ENCODE measurements at places on chromosomes 12 and 14.

- no peak for DNase-seq
Measured at GRCh38 chr14:20472536-20473169, 3.4 kb downstream of the PNP start.

DNA sequence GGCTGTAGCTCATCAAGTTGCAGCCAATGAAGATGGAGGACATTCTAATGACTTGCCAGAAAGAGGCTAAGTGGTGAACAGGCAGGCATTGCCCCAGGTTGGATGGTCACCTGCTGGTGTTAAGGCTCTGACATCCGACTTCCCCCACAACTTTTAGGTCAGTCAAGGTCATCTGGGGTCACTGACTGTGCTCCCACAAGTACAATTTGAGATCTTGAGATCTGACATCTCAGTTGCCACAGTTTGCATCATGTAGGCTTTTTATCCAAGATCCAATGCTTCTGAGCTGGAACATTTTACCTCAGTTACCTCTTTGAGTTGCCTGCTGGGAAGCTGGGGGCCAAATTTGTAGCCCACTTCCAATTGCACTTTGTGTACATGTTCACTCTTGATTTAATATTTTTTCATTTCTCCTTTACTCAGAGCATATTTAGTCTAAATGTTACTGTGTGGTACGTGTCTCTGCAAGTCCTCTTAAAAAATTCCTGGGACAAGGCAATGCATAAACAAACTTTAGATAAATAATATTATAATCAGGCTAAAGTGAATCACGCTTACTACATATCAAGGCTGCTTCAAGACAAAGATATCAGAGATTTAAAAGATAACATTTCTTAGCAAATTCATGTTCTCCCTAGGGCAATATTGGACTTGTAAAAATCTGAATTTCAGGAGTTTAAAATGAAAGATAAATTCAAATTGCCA is 61.4 kb downstream of the SEL1L start:
- no peak for DNase-seq

DNA sequence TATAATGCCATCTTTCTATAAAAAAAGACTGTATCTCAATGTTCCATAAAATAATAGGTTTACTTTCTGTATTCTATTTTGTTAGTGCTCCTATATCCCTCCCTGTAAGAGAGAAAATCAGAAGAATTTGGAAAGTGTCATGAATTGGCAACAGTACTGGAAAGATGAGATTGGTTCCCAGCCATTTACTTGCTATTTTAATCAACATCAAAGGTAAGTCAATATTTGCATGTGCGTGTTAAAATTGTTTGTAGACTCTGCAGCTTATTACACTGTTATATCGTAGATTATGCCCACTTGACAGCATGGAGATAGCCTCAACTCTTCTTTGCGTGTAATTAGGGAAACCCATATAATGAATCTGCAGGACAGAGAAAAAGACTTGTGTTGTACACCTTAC is 34.0 kb downstream of the KCNMB4 start:
- no peak for DNase-seq

DNA sequence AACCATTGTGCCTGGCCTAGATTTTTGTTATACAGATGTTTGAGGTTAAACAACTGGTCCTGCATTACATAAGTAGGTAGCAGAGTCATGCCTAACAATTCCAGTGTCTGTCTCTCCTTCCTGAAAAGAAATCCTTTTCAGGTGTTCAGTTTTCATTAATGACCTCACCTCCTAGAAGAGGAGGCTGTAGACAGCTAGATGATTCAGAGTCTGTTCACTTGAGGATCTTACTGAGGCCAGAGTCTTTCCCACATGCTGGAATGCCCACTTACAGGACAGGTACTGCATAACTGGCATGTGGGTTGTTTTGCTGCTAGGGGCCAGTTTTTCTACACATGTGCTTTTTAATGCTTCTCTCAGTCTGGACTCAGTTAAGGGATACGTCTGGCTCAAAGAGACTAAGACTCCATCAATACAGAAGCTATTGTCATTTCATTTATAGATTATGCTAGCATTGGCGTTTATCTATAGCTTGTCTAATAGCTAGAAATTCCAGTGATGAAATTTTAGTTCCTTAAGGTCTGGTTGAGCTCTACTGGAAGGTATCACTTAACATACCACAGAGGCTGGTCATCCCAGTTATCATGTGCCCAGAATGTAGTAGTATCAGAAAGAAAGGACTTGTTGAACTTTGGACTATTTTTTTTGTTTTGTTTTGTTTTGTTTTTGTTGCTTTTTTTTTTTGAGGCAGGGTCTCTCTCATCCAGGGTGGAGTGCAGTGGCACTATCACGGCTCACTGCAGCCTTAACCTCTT is 206.4 kb downstream of the ERC1 start:
- DNase-seq: no peak

DNA sequence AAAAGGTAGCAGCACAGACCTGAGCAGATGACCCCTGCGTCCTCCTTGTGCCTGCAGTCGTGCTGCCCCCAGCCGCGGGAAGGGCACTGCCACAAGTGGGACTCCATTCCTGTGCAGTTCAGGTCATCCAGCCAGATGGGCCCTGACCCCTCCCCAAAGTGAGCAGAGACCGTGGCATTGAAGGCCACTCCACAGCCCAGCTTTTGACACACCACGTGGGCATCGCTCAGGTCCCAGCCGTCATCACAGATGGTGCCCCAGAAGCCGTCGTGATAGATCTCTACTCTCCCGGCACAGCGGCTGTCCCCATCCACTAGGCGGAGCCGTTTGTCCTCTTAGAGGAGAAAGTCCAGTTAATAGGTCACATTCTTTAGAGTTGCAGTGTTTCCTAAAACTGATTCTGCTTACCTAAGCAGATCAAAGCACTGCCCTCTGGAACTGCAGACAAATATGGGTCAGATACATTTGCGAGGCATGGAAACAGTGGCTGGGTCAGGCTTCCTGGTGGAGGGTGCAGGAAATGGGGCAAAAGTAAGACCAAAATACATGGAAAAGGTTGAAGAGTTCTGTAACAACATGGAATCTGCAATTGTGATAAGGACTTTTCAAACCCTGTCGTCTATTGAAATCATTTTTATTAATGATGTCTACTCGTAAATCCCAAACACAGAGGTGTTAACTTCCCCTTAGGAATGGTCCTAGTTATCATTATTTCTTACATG is 69.4 kb downstream of the CD163L1 start:
- DNase-seq: peak; percentile 23

DNA sequence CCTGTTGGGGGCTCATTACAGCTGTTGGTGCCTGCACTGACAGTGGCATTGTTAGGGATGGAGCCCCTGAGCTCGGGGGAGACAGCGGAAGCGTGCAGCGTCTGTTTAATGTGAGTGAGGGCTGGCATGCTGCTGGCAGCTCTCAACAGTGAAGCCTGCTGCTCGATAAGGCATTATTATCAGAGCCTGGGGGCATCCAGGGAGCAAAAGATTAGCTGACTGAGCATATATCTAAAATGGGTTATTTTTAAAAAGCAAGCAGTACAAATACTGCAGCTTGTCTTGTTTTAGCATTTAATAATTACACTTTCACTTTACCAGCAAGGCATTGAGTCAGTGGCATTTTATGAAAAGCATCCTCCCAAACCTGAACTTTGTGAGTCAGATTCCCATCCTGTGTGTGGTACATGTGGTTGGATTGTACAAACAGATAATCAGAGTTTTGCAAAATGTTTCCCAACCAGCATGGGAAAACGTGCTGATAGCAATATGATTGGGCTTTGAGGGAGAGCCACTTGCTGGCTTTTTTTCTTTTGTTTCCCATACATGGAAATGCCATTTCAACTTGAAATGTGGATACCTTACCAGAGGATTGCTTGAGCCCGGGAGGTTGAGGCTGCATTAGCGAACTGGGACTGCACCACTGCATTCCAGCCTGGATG is 150.8 kb downstream of the PRKCH start:
- no peak for DNase-seq

- DNase-seq: no peak
Measured at GRCh38 chr12:71759941-71760340, 5.3 kb downstream of the RAB21 start.

GRCh38 chr12:124928095-124928911 is 13.9 kb upstream of the UBC start:
- no peak for DNase-seq

DNA sequence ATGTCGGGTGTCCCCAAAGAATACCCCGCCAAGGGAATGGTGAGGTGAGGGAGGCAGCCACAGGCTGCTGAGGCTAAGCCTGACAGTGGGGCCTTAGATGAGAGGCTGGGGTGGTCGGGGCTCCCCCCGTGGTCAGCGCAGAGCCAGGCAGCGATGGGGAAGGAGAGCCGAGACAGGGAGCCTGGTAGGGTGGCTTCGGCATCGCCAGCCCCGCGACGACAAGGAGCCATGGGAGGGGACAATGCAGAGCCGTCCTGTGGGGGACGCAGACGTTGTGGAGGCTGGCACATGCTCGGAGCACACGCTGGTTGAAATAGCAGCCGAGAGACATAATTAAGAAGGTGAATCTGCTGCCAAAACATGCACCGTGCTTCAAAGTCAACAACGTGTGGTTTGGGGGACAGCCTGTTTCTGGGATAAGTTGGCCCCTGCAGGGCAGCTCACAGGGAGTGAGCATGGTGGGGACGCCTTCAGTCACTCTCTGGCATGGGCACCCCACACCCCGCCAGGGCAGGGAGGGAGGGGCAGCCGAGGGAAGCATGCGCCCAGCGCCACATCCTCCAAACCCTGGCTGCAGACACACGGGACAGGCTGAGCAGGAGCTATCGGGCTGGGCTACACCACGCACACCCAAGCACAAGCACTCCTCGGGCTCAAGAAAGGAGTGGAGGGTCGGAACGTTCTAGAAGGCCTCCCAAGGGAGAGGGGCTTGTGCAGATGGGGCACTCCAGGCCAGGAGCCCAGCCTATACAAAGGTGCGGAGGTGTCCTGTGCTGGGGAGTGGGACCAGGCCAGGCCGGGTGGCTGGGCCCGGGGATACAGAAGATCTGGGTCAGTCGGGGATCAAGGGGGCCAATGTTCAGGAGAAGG is 66.6 kb upstream of the C14orf180 start:
- DNase-seq: no peak

DNA sequence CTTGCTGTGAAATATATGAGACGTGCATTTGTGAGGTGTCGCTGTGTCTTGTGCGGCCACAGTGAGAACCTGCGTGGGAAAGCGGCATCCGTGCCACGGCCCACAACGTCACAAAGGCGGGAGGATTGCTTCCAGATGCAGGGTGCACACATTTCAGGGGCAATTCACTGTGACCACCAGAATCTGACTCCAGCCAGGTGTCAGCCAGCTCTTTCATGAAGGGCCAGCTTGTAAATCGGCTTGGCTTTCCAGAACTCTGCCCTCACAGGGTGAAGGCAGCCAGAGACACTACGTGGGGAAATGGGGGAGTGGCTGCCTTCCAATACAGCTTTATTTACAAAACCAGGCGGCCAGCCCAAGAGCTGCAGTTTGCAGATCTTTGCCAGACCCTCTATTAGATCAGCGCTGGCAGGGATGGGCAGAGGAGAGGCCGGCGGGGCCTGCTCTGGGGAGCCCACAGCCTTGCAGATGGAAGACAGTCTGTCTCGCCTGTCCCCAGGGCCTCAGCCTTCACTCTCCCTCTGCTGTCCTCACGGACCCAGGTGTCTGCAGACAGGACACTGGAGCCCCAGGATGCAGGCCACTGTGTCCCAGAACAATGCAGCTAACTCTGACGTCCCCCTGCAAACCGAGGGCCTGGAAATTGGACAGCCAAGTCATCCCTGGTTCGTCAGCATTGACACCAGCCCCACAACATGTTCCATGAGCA is 53.5 kb downstream of the ADGRD1 start:
- DNase-seq: no peak

DNA sequence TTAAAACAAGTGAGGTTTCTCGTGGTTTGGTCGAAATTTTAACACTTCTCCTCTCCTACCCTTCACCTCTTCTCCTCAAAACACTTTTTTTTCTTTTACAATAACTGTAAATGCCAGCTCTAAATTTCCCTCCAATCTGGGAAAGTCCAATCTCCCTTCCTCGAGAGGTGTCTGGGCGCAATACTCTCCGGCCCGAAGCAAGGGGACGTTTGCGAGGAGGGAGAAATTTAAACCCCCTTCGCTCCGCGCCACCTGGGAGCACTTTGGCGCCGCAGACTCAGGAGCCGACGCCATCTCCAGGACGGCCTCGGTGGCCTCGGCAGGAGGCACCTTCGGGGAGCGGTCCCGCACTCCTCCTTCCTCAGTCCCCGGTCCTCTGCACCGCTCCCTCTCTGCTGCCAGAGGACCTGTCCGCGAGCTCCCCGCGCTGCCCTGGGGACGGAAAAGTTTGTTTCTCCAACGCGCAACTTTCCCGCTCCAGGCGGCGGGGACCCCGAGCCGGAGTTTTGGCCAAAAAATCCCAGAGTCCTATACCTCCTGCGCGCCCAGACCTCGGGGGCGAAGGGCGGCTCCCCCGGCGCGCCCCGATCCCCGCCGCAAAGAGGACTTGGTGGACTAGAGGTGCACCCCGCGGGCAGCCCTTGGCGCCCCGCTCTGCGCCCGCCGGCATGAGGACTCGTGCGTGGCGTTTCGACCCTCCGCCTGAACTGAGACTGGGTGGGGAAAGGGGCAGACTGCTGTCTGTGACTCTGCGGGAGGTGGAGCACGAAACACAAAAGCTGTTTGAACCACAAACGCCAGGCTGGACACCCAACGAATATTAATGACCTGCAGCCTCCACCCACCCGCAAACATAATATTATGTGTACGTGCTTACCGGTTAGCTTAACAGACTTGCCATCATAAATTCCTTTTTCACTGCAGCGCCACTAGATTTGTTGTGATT is 95.2 kb upstream of the HMGA2 start:
- DNase-seq: no peak

DNA sequence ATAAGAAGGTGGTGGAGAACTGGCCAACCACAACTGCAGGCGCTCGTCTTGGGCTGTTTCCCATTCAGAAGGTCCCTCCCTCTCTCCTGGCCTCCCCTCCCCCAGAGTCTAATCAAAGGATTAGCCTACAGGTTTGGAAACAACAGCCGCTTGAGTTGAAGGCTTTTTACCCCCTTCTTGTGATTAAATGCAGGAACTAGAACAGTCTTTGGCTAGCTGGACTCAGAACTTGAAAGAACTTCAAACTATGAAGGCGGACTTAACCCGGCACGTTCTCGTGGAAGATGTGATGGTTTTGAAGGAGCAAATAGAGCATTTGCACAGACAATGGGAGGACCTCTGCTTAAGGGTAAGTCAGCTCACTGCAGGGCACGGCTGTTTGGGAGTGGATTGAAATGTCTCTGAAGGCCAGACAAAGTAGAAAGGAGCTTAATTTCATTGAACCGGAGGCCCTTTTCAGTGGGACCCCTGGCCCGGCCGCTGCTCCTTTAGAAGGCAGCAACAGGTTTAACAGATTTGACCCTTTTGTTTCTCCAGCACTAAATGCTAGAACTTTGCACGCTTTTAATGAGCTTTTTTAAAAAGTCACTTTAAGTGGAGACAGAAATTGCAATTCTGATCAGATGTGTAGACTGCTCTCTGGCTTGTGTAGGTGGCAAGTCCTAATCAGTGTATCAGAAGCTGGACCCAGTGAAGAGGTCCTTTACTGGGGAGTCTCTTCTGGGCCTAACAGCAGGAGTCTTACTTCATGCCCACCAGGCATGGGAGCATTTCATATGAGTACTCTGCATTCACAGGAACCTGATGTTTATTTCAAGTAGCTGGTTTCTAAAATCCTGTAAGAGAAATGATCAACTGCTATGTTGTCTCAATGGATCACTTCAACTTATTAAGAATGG is 107.7 kb downstream of the ESR2 start:
- no peak for DNase-seq

Data from stimulated activated CD4-positive, alpha-beta T cell treated with anti-CD3 and anti-CD28 coated beads, TNF-alpha, amount 100 ng/mL, for 48 hours (primary cell).